ENCODE measurements at places on chromosomes 11 and 22. TPM values are rescaled to one million over a fixed set of nuclear protein-coding genes. Genes with fewer than 3 reads are reported as not detected.

The RTCB gene
- 73.1 TPM for total RNA-seq

The SCUBE2 gene
- 18.7 TPM for total RNA-seq

The TTLL1 gene
- 5.7 TPM for total RNA-seq

The MIAT gene
- total RNA-seq, result 7.1 TPM

The C11orf42 gene
- not detected for total RNA-seq

The LGALS12 gene
- total RNA-seq, result 0.29 TPM

- DNase-seq, result no peak
These were observed 18.0 kb upstream of the RAB38 start for GRCh38 chr11:88193278-88193677.

- DNase-seq, result no peak
These were observed 4.8 kb upstream of the IGF2 start for GRCh38 chr11:2143799-2144543.

DNA sequence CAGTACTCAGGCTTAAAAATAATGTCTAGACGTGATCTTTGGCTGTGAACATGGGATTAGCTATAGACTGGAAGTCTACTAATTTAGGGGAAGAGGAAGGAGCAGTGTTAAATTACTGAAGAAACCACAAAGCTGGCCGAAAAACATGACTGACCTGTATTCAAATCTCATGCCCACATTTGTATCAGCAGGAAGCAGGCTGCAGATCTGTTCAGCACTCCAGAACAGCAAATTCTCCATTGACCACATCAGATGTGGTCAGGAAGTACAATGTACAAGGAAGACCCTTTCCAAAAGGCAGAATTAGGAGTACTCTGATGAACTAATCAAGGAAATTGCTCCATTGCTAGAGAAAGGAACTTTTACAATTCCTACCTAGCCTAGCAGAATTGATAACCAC lies 31.7 kb downstream of the DCDC1 start:
- DNase-seq, result no peak

DNA sequence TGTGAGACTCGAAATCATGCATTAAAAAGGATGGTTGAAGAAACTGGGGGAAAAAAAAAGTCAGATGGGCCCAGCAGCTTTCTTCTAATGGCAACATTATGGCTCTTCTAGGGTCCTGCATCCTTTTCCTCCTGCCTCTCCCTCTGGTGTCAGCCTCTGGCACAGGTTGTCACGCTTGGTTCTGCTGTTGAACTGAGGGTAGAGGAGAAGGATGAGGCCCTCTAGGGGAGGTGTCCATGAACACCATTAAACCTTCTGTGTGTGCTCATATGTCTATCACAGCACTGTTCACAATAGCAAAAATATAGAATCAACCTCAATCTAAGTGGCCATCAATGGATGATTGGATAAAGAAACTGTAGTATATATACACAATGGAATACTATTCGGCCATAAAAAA lies 36.0 kb downstream of the BUD13 start:
- DNase-seq, result no peak

- no peak for DNase-seq
These were observed 251.7 kb downstream of the GRM5 start for GRCh38 chr11:88814076-88814475.

- DNase-seq, result peak; percentile 91
These were observed 11.0 kb upstream of the NECTIN1 start for GRCh38 chr11:119739975-119740374.

DNA sequence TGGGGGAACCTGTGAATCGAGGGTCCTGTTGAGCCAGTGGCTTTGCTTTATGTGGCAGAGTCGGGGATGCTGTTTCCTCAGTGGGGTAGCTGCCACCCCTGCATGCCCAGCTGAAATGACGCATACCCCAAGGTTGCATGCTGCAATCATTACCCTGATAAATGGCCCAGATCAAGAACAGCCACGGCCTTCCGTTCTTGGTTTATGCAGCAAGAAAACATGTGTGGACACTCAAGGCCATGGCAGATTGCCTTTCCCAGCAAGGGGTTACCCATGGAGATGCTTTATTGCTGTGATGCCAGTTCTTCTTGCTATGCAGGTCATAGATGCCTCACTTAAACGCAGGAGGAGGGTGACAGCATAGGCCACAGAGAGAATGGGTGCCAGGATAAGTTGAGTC lies 14.3 kb upstream of the SREBF2 start:
- DNase-seq, result no peak

DNA sequence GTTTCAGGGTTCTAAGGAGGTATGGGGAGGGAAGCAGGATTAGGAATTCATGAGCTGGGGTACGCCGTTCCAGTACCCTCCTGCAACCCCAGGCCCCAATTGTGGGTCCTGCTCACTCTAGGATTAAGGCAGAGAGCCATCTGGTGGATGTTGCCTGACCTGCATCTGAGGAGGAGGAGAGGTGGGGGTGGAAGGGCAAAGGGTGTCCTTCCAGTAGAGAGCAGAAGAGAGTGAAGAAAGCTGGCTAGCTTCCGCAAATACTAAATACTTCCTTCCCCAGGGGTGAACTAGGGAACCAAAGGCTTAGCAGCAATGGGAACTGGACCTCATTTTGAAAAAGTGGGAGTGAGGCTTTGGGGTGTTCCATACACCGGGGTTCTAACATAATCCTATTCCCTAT lies 10.6 kb downstream of the LRRC51 start:
- DNase-seq, result peak; percentile 55

DNA sequence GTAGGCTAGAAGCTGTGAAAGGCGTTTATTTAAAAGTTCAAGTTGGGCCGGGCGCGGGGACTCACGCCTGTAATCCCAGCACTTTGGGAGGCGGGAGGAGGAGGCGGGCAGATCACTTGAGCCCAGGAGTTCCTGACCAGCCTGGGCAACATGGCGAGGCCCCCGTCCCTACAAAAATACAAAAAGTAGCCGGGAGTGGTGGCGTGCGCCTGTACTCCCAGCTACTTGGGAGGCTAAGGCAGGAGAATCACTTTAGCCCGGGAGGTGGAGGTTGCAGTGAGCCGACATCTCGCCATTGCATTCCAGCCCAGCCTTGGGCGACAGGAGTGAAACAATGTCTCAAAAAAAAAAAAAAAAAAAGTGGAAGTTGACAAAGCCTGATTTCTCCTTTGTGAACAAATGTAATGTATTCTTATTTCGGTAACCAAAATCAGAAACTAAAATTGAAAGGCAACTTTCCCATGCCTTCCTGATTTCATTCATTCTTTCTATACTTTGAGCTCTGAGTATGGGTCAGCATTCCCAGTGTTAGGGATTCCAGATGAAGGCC lies 825 bp downstream of the PTPMT1 start:
- DNase-seq, result no peak

DNA sequence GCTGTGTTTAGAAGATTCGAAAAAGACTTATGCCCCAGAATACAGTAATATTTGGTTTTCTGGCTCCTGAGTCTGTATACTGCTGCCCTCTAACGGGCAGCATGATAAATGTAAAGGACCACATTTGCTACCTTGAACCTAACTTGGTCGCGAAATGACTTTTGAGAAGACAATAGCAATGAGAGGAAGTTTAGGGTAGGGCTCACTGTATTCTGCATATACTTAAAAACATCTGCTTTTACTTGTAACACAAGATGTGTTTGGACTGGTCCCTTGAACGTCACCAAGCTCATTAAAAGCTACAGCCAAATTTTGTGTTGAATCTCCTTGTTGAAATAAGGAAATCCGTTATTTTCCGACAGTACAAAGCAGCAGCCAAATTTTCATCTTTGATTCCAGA lies 309.1 kb downstream of the SWAP70 start:
- DNase-seq, result peak; percentile 57

- DNase-seq, result no peak
These were observed 53.1 kb downstream of the WNT7B start for GRCh38 chr22:45923835-45924234.

DNA sequence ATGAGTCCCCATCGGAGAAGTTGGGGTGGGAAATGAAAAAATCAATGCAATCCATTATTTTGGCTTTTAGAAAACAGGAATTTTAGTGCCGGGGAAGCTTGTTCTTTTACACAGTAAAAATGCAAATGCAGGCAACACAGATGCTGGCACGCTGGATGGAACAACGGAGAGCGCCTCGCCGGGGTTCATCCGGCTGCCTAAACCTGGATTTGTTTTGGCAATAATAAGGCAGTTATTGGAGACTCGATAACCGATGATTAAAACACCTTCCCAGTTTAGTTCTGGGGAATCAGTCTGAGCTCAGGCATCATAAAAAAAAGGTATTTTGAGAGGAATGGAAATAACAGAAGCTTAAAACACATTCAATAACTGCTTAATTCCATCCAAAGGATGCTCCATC lies 2.9 kb downstream of the DSCAML1 start:
- DNase-seq, result no peak

DNA sequence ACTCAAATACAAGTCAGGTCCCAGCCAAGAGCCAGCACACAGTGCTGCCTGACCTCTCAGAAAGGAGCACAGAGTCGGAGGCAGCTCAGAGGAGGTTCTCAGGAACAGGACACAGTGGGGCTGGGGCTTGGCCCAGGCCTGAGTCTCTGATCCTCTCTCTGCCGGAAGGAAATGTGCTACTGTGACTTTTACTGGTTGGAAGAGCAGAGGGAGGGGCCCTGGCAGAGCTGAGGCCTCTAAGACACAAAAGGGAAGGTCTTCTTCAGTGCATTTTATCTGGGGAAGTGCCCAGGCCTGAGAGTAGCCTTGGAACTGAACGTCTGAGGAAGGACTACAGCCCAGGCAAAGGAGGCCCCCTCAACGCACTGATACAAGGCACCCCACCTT lies 16.2 kb upstream of the CASTOR1 start:
- peak; percentile 71 for DNase-seq

DNA sequence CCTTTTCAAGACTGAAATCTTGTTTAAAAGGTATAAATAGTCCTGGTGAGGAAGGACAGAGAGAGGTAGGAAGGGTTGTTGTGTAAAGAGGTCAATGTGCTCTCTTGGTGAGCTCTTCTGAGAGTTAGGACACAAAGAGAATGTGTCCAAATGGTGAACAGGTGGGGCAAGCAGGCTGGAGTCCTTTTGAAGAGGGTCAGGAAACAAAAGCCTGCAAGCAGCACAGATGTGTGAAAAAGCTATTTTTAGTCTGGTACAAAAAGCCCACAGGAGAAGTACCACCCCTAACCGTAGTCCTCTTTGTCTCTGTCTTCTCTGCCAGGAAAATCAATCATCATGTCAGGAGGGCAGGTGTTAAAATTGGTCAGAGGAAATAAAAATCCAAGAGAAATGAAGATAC lies 54.4 kb upstream of the SYN3 start:
- no peak for DNase-seq

GRCh38 chr11:101786916-101787315 lies 127.9 kb upstream of the CEP126 start:
- DNase-seq, result no peak

GRCh38 chr11:75245356-75246005 lies 4.9 kb downstream of the TPBGL start:
- DNase-seq, result no peak

- no peak for DNase-seq
These were observed 17.3 kb downstream of the TRAF6 start for GRCh38 chr11:36492724-36493304.

DNA sequence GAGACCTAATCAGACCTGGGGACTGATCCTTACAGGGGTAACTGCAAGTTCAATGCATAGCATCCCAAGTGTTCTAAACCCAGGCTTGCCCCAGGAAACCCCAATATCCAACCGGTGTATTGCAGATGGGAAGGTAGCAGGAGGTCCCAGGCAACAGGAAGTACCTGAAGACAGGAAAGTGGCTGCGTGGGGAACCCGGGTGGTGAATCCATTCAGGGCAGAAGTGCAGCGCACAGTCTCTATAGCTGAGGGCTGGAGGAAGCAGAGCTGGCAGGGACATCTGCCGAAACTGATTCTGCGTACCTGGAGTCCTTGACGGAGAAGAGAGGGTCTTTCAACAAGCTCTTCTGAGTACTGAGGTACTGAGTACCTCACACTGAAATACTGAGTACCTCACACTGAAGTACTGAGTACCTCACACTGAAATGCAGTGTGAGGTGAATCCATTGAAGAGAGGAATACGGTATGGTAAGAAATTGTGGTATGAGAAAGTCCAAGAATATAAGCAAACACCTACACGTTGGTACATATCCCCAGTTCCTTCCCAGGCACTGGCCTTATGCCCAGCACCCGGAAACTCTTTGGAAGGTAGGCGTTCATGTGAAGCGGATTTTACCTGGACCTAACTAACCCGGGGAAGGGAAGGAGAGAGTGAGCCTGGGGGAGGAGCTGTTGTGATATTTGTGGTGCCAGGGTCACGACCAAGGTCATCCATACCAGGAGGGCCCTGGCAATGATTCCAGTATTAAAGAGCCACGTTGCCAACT lies 20.1 kb downstream of the SCN4B start:
- DNase-seq, result no peak

DNA sequence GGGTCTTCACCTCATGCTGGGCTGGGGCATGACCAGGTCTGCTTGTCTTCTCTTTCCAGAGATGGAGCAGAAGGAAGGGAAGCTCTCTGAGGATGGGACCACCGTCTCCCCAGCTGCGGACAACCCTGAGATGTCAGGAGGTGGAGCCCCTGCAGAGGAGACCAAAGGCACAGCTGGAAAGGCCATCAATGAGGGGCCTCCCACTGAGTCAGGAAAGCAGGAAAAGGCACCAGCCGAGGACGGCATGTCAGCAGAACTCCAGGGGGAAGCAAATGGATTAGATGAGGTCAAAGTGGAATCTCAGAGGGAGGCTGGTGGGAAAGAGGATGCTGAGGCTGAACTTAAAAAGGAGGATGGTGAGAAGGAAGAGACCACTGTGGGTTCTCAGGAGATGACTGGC lies 5.2 kb downstream of the SMTNL1 start:
- no peak for DNase-seq

DNA sequence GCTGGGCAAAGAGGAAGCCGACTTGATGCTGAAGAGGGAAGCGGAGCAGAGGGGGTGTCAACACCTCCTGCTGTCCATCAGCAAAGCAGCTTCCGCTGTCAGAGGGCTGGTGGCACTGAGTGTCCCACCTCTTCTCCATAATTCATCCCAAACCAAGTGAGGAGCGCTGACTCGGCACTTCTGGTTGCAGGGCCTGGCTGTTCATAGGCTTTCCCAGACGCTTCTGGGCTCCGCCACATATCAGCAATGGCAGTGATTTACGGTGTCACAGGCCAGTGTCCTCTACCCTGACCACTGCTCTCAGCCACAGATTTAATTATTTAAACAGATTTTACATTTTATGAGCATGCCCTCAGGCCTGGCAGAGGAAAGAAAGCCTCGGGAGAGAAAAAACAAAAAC lies 70.1 kb upstream of the TENM4 start:
- DNase-seq, result no peak

DNA sequence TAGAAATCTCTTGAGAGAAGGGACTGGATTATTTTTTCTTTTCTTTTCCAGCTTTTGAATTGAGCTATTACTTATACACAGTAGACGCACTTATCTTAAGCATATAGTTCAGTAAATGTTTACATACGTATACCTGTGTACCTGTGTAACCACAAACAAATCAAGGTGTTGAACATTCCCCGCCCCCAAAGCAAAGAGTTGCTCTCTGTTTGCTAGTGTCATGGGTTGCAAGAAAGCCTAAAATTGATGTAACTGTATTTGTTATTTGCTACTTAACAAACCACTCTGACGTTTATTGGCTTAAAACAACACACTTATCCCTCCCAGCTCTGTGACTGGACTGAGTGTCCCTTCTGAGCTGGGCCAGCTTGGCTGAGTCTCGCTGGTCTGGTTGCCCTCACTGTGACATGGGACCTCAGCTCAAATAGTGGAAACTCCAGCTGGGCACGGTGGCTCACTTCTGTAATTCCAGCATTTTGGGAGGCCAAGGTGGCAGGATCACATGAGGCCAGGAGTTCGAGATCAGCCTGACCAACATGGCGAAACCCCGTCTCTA lies 25.4 kb upstream of the CABP2 start:
- no peak for DNase-seq

- DNase-seq, result no peak
These were observed 9.4 kb upstream of the PLAAT3 start for GRCh38 chr11:63623513-63624140.
